ENCODE measurements at places on chromosomes 6 and 20. TPM values are rescaled to one million over a fixed set of nuclear protein-coding genes. Genes with fewer than 3 reads are reported as not detected.
A peak's percentile ranks its signal among the peaks of the same experiment; 100 is the strongest.

- DNase-seq: no peak
Measured at GRCh38 chr20:32991792-32992641, 12.2 kb downstream of the SUN5 start.

DNA sequence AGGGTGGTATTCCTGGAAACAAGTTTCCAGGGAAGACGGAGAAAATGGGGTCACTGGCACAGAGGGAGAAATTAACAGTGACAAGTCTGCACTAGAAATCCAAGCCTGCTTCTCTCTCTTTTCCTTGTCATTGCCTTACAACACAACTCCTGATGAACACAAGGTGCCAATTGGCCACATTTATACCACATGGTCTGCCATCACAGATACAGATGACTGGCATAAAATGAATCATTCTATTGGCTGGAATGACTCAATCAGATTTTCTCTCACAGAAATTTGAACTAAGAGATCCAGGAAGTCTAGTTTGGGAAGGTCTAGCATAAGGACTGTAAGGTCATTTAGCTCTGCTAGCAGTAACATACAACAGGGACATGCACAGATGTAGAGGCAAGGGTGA lies 190.3 kb downstream of the LINC00237 start:
- no peak for DNase-seq

DNA sequence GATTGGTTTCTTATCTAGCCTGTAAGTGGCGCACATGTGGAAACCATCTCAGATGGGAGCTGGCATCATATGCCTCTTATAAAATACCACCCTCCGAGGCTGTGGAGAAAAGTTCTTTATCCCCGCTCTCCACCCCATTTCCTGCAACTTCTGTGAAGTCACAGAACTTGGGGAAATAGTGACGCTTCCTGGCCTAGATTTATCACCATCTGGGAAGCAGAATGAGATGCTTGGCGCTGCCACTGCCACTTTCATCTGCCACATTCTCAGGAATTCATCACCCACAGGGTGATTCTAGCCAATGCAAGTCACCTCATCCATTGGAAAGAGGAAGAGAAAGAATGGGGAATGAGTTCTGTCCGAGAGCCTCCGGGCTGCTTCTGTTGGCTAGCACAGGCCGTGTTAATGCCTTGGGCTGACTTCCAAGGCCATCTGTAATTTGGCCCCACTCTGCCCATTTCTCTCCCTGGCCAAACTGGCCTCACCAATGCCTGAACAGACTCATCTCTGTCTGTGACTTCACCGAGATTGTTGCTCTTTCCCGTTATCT lies 148.8 kb upstream of the SOX4 start:
- no peak for DNase-seq

DNA sequence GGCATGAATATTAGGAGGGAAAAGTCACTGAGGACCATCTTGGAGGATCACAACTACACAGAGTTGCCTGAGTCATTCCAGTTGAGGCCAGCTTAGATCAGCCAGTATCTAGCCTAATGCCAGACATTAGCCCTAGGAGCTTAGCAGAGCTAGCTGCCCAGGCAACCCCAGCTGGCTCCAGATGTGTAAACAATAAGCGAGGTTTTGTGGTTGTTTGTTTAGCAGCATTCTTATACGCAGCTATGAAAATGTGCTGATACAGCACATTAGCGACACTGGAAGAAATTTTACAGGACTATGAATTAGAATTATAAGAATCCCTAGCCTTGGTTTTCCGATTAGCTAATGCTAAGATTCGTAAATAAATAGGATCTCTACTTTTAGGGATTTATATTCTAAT lies 59.3 kb downstream of the BTBD3 start:
- DNase-seq: no peak

GRCh38 chr6:43254138-43254817 lies 11.0 kb downstream of the TTBK1 start:
- DNase-seq: no peak

DNA sequence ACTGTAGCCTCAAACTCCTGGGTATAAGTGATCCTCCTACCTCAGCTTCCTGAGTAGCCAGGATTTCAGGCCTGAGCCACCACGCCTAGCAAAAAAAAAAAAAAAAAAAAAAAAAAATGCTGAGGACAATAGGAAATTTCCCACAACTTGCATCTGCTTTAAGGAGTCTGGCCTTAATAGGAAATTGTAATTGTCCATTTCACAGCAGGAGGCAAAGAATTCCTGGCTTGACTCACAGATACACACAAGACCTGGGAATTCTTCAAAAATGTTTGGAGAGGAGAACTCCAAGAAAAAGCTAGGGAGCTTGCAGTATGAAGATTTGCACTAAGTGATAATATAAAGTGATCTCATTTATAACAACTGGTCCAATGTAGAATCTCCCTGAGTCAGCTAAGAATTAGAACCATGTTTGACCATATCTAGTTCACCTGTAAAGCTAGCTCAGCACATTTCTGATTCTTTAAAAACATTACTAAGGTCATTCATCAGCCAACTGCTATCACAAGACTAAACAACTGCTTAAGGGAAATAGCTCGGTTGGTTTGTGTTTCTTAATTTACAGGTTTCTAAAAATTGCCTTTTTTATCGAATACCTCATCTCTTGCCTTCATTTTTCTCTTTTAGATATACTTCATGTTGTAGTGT lies 80.2 kb upstream of the SLC2A12 start:
- no peak for DNase-seq

GRCh38 chr6:152804150-152804549 lies 53.6 kb downstream of the VIP start:
- DNase-seq: no peak

- DNase-seq: no peak
Measured at GRCh38 chr6:142728910-142729481, 216.0 kb downstream of the HIVEP2 start.

DNA sequence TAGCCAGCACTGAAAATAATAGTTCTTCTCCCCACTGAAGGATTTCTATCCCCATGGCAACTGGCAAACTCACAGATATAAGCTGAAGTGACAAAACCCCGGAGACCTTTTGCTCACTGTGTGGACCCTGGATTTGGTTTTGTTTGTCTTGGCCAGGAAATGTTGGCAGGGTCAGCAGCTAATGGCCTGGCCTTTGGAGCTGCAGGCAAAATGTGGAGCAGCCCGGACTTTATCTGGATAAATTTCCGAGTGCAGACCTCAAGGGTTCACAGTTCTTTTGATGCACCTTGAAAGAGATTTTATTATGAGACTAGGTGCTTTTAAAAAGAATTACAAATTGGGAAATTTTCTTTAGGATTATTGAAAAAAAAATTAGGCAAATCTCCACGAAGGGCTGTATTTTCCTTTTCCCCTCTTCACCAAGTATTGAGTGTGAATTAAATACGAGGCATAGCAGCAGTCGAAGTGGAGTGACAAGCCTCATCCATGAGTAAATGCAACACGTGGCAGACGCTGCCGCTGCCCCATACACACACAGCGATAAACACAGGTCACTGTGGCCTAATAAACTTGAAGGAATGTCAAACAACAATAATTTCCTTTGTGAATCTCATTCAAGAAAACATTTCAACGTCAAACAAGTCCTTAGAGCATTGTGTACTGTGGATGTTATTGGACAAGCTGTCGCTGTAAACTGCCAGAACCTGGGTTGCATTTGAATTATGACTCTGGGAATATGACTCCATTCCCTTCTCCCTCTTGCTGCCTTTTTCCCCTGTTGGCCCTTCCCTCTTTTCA lies 35.1 kb upstream of the CCN6 start:
- DNase-seq: peak; percentile 69

GRCh38 chr6:113287396-113287795 lies 569.7 kb upstream of the MARCKS start:
- no peak for DNase-seq

DNA sequence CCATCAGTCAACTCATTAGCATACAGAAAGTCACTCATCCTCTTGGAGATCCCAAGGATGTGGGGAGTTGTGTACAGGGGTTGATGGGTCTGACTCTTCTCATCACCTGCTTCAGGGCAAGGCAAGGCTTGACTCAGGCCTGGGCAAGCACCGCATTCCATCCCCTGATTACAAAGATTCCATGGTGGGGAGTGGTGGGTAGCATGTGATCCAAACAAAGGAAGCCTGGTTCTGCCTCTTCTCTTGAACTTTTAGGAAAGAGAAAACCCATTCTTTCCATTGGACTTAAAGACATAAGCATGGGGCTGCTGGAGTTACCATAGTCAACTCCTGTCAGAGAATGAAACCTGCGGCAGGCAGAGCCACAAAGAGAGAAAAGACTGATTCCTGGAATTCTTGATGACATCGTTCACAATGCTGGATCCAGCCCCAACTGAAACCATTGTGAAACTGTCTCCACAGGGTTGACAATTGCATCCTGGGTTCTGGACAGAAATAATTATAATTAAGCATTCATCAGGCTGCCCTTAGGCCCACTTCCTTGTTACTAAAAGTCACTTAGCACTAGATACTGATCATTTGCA lies 235.8 kb upstream of the KCNG1 start:
- peak; percentile 15 for DNase-seq

DNA sequence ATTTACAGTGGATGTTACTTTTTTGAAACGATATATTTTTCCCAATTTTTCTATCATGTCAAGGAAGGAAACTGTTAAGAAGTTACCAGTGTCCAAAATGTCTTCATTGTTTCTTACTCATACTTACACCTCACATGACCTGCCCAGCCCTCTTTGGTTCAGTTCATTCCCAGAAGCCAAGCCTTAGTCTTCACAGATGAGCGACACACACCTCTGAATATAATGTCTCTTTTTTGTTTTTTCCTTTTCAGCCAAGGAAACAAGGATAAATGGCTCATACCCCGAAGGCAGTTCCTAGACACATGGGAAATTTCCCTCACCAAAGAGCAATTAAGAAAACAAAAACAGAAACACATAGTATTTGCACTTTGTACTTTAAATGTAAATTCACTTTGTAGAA lies 225.2 kb downstream of the SMOC2 start:
- DNase-seq: no peak

DNA sequence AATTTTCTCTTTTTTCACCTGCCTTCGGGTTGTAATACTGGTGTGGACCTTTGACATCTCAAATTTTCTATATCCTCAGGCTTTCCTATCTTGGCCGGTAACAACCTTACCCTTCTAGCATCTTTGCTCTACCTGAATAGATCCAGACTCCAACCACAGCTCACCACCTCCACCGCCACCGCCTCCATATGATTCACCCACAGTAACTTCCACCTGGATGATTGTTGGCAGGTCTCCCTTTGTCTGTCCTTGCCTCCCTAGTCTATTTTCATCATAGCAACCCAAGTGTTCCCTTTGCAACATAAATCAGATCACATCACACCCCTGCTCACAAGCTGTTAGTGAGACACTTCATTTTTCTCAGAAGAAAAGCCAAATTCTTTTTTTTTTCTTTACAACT lies 525.8 kb upstream of the POU3F2 start:
- no peak for DNase-seq

DNA sequence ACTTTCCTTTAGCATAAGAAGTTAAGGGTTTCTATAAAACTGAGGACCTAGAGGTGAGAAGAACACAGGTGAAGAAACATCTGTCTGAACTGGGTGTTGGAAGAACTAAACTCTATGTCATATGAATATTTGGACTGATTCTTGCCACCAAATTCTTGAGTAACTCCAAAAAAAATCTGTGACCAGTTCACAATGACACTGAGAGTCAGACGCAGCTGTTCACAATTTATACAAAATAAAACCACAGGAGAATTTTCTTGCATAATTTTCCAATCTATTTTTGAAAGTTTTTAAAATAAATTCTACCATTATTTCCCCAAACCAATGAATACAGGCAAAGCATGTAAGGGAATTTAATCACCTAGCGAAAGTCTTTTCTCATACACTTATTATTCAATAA lies 148.1 kb upstream of the TCF21 start:
- no peak for DNase-seq

GRCh38 chr6:28884423-28885131 lies 39.2 kb downstream of the TRIM27 start:
- no peak for DNase-seq

DNA sequence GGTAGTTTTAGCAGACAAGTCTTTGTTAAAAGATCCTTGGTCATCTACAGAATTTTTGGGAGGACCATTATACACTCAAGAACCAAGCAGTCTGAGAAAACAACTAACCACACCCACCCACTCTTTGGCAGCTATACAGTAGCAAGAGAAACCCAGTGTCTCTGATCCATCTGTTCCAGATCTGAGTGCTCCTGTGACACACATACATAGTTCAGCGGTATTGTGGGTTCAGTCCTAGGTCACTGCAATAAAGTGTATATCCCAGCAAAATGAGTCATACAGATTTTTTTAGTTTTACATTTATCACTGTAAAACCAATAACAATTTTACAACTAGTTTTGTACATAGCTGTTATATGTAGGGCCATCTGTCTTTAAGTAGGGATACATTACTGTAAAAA lies 47.4 kb upstream of the PAK5 start:
- no peak for DNase-seq

DNA sequence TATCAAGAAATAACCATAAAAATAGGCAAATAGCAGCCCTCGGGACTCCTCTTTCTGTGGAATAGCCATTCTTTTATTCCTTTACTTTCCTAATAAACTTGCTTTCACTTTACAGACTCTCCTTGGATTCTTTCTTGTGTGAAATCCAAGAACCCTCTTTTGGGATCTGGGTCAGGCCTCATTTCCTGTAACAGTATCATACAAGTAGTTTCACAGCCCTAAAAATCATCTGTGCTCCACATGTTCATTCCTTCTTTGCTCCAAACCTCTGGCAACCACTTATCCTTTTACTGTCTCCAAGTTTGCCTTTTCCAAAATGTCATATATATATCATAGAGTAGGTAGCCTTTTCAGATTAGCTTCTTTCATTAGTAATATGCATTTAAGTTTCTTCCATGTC lies 13.5 kb upstream of the NT5E start:
- no peak for DNase-seq

Gene VSX1
- not detected for total RNA-seq

Gene C20orf96
- not detected for total RNA-seq

Gene NDRG3
- 16.6 TPM for total RNA-seq

Gene ELOVL4
- 93.7 TPM for total RNA-seq

Gene ME1
- 17.3 TPM for total RNA-seq

Gene LIME1
- 18.1 TPM for total RNA-seq

Measured in lower leg skin (tissue), 4 donors.